ENCODE measurements at places on chromosomes 7 and 10. TPM values are rescaled to one million over a fixed set of nuclear protein-coding genes. Genes with fewer than 3 reads are reported as not detected.

The TBX20 gene
- 0.16 TPM for total RNA-seq

The AGR2 gene
- total RNA-seq, result 0.29 TPM

The OR2A1 gene
- 0.16 TPM for total RNA-seq

The OR2A12 gene
- total RNA-seq, result not detected

The KCTD7 gene
- 7.9 TPM for total RNA-seq

The ARL3 gene
- total RNA-seq, result 5.7 TPM

The GRM3 gene
- not detected for total RNA-seq

The ADAM12 gene
- total RNA-seq, result 77.9 TPM

The SPAM1 gene
- total RNA-seq, result not detected

The XRCC2 gene
- 0.29 TPM for total RNA-seq

The ZYX gene
- 271 TPM for total RNA-seq

The CAMK2B gene
- total RNA-seq, result 1.2 TPM

The IQUB gene
- total RNA-seq, result 0.10 TPM

The DOCK4 gene
- total RNA-seq, result 40.9 TPM

The TMEM139 gene
- 3.7 TPM for total RNA-seq

The GIMAP7 gene
- 27.3 TPM for total RNA-seq

The SSBP1 gene
- total RNA-seq, result 80.2 TPM

The PAX4 gene
- not detected for total RNA-seq

The ZNF488 gene
- total RNA-seq, result 0.10 TPM

The LRIT1 gene
- total RNA-seq, result not detected

The LOXL4 gene
- total RNA-seq, result 39.6 TPM

The SFMBT2 gene
- total RNA-seq, result 12.0 TPM

The GIMAP6 gene
- total RNA-seq, result 46.6 TPM

The DYNC1I1 gene
- 4.3 TPM for total RNA-seq

The PKD2L1 gene
- 0.39 TPM for total RNA-seq

The PTPRN2 gene
- 2.6 TPM for total RNA-seq

The CNOT4 gene
- 25.0 TPM for total RNA-seq

The WDR37 gene
- 17.1 TPM for total RNA-seq

The ABI1 gene
- 42.6 TPM for total RNA-seq

The GPC2 gene
- 1.2 TPM for total RNA-seq

The OR2A7 gene
- 3.8 TPM for total RNA-seq

The LLCFC1 gene
- total RNA-seq, result not detected

The SGCE gene
- 58.1 TPM for total RNA-seq

The NUDT5 gene
- total RNA-seq, result 52.2 TPM

The DPYSL4 gene
- total RNA-seq, result 1.8 TPM

The INMT gene
- total RNA-seq, result 44.0 TPM

The C7orf57 gene
- not detected for total RNA-seq

The CCZ1 gene
- total RNA-seq, result 79.5 TPM

The GNG11 gene
- 33.2 TPM for total RNA-seq

The COBL gene
- total RNA-seq, result 9.2 TPM

The SFRP5 gene
- not detected for total RNA-seq

The SHH gene
- not detected for total RNA-seq

The AMPH gene
- total RNA-seq, result 16.4 TPM

The CALML5 gene
- not detected for total RNA-seq

The ZNF239 gene
- 5.5 TPM for total RNA-seq

The EPO gene
- total RNA-seq, result not detected

The SYNPO2L gene
- 0.10 TPM for total RNA-seq

The CHST3 gene
- 80.3 TPM for total RNA-seq

The AUTS2 gene
- 28.1 TPM for total RNA-seq

The KEL gene
- not detected for total RNA-seq

The NUDT1 gene
- 16.3 TPM for total RNA-seq

The ZP3 gene
- 0.87 TPM for total RNA-seq

The HTR5A gene
- not detected for total RNA-seq

The GRK5 gene
- 20.2 TPM for total RNA-seq

The PRSS58 gene
- total RNA-seq, result not detected

The IRF5 gene
- total RNA-seq, result 17.3 TPM

The DNAJC30 gene
- 11.7 TPM for total RNA-seq
